ENCODE measurements at places on chromosomes 7 and 10.

- no peak for DNase-seq
Observed at GRCh38 chr10:42523098-42523497, 115.3 kb downstream of the ZNF33B start.

- no peak for DNase-seq
Observed at GRCh38 chr7:159105066-159105780, 39.4 kb downstream of the VIPR2 start.

GRCh38 chr10:101851411-101852116 is 8.0 kb upstream of the KCNIP2 start:
- DNase-seq, result no peak

DNA sequence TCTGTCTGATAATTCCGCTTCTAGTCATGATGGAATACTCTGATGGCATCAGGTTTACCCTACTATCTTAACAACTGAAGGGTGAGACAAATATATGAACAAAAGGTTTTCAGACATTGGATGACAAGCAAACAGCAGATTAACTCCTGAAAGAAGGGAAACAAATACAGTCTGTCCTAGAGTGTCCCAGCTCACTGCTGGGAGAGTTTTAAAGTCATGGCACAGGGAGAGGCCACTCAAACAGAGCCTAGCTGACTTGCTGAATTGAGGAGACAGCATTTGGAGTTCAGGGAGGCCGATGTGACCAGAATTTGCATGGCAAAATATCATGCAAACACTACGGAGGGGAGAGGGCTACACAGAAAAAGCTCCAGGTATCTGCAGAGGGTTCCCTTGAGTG is 73.1 kb downstream of the MDH2 start:
- no peak for DNase-seq

DNA sequence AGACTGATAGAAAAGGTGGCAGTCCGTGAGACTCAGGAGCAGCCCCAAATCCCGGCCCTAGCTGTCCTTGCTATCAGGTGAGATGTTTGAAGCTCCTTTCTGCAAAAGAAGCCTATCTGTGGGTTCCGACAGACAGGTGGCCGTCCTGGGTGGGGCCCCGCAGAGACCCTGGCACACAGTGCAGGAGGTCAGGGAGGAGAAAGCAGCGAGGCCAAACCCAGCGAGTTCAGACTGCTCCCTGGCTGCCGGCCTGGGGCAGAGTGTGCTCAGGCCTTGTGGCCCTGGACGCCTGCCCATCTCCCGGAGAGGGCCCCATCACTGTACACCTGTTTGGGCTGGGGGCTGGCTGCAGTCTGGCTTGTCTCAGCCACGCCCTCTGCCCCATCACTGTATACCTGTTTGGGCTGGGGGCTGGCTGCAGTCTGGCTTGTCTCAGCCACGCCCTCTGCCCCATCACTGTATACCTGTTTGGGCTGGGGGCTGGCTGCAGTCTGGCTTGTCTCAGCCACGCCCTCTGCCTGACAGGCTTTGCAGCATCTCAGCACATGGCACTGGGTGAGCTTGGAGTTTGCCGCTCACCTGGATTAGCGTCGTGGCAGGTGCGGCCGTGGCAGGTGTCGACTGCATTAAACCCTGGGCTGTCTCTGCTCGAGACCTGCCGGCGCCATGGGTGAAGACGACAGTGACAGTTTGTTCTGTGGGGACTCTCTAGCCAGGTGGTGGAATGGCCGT is 11.8 kb upstream of the PRKAR1B start:
- no peak for DNase-seq

Data from hematopoietic multipotent progenitor cell treated with erythropoietin and hydrocortisone succinate and interleukin-3 and kit ligand, for 15 days (in vitro differentiated cells).